ENCODE measurements at places on chromosomes 11 and 22.

DNA sequence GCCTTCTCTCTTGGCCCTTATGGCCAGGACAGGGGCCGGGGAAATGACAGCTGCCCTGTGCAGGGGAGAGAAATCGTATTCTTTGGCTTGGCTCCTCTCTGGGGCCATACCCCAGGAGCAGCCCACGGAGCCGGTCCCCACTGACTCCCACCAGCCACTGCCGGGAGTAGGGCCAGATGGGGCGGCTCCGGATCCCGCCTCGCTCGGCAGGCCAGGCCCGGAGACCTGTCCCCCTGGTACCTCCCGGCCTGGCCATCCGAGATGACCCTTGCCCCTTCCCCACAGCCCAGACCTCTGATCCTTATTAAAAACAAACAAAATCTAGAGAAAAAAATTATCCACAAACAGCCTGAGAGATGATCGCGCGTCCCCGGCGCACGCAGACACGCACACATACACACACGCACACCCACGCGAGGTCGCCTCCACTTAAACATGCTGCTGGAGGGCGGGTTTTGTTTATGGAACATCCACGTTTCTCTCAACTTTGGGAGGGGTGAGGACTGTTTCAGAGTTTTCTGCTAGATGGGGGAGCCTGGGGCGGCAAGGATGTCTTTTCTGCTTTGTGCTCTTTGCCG, 59.1 kb downstream of the IGLL1 start:
- DNase-seq, result no peak

- no peak for DNase-seq
Observed at GRCh38 chr22:31230871-31231621, 18.9 kb downstream of the LIMK2 start.

DNA sequence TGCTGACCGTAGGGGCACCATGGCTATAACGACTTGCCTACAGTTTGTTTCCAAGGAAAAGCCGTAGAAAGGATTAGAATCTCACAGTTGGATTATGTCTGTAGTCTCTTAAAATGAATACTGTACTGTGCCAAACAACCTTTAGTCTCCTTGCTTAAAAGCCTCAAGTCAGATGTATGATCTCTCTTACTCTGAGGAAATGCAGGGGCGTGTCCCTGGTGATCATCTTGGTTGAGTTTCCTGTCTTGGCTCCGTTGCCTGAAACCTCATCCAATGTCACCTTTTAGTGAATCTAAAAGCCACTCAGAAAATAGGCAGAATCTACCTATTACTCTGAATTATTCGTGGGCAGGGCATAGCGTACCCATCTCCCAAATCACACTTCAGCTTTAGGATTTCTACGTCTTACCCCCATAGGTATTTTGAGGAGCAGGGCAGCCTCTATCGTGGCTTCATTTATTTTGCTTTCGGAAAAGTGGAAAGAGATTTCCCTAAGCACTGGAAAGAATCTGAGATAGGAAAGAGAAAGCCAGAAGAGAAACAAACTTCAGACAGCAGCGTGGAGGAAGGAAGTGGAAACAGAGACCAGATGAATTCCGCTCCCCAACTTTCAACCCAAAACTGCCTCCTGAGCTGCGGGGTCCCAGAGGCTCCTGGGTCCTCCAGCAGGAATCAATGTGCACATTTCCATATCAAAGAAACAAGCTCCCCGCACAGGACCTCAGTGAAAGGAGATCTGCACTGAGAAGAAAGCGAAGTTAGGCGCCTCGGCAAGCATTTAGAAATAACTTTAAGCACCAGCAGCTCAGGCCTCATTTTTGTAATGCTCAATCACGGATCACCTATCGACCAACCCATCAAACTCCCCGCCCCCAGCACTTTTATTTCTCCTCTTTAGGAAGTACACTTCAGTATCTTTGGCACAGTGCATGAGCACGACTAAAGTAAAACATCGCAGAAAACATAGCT, 245.8 kb downstream of the ETS1 start:
- peak; percentile 41 for DNase-seq

DNA sequence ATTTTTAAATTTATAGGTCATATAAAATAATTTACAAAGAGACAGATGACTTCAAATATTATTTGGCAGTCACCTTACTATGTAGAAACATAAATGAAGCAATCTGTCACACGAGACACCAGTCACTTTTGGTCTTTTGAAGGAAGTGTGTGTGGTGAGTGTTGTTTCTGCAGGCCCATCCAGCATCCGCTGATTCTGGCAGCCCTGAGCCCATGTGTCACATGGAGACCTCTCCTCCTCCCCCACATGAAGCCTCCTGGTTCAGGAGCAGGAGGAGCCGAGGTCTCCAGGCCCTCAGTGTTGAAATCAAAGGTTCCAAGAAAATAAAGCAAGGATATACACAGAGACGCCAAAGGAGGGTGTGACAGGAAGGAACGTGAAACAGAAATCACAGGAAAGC, 60.1 kb downstream of the ARFGAP3 start:
- DNase-seq, result no peak

DNA sequence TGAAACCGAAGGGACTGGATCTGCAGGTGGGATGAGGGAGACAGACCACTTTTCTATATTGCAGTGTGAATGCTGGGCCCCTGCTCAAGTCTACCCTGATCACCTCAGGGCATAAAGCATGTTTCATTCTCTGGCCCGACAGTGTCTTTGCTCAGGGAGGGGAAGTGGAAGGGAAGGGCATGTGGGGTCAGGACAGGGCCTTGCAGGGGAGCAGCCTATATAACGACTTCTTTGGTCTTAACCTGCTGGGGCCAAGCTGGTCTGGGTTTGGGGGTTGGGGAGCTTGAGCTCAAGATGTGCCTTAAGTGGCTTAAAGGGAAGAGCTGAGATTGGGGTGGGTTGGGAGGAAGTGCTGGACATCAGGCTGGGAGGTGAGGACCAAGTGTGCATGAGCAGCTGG, 86.4 kb downstream of the GDPD4 start:
- no peak for DNase-seq

GRCh38 chr11:102733232-102733875, 8.6 kb upstream of the MMP8 start:
- DNase-seq, result peak; percentile 40

GRCh38 chr11:96554236-96554820, 164.5 kb downstream of the JRKL start:
- DNase-seq, result no peak

GRCh38 chr11:4606231-4607015, 1.6 kb downstream of the TRIM68 start:
- no peak for DNase-seq

DNA sequence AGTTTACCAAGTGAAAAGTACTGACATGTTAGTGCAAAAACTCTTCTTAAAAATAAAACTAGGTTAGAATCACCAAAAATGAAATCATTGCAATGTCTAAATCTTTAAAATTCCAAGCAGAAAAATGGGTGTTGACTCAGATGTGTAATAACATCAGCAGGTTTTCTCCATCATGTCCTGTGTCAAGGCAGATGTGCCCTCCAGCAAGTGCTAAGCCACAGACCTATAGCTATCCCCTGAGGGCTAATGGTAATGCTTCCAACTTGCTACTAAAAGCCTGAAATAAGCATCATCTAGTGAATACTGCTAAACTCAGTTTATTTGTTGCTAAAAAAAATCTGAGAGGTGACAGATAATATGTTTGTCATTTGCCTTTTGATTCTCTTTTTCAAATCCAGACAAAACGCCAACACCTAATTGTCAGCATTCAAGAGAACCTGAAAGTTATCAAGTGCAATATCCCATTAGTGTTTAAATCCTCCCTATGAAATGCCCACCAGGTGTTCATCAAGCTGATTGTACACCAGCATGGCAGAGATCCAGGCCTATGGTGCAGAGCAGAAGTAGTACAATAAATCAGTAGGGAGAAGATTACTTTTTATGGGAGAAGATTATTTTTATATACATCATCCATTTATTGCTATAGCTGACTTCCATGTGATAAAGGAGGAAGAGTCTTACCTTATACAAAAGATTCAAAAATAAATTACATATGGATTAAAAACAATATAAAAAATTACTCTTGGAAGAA, 55.1 kb upstream of the SYT9 start:
- DNase-seq, result no peak

- no peak for DNase-seq
Observed at GRCh38 chr11:27718863-27719545, 18.7 kb upstream of the BDNF start.

GRCh38 chr11:118211006-118211405, 13.8 kb downstream of the JAML start:
- no peak for DNase-seq

- DNase-seq, result no peak
Observed at GRCh38 chr11:36602135-36602534, 4.1 kb upstream of the RAG2 start.

- no peak for DNase-seq
Observed at GRCh38 chr22:30305906-30306626, 16.8 kb upstream of the CASTOR1 start.

- no peak for DNase-seq
Observed at GRCh38 chr11:6633422-6634408, 14.5 kb upstream of the TPP1 start.

DNA sequence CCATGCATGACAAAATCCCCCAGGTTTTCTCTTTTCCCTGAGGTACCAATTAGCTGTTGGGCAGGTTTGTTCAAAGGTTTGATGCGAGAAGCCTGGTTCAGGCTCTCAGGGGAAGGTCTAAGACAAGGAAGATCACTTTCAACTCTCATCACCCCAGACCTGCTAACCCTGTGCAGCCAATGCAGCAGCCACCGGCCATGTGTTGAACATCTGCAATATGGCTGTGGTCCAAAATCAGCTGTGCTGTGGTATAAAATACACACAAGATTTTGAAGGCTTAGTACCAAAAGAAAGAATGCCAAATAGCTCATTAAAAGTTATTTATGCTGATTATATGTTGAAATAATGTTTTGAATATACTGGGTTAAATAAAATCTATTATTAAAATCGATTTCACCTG, 58.5 kb downstream of the SMCO4 start:
- DNase-seq, result no peak

GRCh38 chr22:45263463-45264269, 21.1 kb upstream of the UPK3A start:
- no peak for DNase-seq

- DNase-seq, result no peak
Observed at GRCh38 chr11:114801773-114802172, 123.4 kb downstream of the NXPE2 start.

- DNase-seq, result no peak
Observed at GRCh38 chr11:3132831-3133260, 32.3 kb downstream of the OSBPL5 start.

DNA sequence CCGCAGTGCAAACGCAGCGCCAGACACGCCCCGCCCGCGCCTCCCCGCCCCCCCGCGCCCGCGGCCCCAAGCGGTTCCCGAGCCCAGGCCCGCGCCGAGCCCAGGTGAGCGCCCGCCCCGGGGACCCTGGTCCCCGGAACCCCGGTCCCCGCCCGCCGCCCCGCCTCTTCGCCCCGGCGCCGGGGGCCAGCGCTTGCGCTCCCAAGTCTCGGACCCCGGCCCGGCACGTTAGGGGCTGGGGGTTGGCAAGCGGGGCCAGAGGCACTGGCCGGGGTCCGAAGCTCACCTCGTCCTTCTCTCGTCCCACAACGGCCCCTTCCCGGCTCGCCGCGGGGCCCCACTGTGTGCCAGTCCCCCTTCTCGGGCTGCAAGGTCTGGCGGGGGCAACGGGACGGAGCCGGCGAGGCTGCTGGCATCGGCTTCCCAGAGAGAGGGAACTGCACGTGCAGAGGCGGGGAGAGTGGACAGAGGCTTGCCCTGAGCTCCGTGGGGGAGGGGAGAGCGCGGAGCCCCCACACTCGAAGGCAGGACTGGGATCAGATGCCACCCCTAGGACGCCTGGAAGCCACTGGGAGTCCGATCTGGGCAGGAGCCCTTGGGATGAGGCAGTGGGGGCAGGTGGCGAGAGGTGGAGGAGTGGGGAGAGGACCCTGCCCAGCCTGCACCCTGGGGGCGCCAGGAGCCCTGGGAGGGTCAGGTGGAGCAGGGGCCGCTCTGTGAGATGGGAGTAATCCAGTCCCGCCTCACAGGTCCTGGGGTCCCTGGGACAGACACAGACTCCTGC, 1.8 kb upstream of the AIFM3 start:
- no peak for DNase-seq

DNA sequence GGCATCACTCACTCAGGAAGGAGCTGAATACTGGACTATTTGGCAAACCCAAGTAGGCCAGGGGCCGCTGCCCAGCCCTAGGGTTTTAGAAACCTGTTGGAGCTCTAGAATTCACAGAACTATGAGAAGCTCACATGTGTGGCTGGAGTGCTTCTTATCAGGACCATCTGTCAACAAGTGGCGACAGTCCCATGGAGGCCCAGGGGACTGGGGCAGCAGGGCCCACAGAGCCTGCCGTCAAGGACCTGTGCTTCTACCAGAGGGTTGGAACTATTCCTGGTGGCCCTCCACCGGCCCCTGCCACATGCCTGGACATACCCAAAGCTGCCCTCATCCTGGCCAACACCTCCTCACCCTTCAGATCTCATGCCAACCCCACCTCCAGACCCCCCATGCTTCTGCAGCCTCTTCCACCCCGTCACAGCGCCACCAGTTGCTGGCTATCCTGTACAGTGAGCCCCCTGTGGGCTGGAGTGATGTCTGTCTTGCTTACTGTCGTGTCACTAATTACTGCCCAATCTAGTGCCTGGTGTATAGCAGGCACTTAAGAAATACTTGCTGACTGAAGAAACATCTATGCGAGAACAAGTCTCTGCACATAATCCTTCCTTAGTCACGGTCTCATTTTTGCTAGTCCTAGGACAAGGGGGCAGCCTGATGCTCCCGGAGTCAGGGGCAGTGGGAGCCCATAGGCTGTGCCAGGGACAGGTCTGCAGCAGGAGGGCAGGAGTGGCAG, 27.2 kb upstream of the RASL10A start:
- DNase-seq, result no peak

DNA sequence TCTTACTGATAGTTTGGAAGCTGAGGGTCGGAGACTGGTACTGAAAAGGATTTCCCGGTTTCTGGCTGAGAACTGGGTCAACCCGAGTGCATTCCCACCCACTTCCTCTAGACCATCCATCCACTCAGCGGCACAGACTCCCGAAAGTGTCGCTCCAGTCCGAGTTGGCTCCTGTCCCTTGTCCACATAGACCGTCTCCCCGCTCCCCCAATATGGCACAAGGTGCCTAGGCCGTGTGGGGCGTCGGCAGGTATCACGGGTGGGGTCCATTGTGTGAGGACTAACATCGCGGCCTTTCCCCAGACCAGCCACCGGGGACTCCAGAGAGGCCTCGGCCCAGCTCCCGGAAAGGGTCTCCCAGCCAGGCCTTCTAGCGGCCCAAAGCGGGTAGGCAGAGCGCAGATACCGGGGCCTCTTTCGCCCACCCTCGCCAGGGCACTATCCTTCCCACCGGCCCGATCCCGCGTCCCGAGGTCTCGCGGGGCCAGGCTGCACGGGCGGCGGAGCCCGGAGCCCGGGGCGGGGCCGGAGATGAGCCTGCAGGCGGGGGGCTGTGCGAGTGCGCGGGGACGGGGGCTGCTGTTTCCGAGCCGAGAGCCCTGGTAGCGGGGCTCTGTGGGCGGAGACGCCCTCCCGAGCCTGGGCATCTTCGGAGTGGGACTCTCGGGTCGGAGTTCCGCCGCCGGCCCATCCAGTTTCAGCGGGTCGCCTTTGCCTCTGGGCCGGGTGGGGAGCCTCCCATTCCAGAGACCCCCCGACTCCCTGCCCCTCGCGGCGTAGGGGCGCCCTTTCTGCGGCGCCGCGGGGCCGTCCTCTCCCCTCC, 21.1 kb downstream of the SERPINH1 start:
- peak; percentile 79 for DNase-seq

GRCh38 chr11:35464308-35464707, 45.0 kb upstream of the SLC1A2 start:
- DNase-seq, result no peak
